ENCODE measurements at places on chromosomes 1 and 21.

DNA sequence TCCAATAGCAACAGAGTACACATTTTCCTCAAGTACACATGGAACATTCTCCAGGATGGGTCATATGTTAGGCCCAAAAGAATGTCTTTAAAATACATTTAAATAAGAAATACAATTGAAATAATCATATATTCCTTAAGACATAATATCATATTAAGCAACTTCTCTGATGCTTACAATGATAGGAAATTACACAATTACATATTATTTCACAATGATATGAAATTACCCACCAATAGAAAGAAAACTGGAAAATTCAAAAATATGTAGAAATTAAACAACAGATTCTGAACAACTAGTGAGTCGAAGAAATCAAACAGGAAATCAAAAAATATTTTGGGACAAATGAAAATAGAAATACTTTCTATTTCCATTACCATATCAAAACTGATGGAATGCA, 45.6 kb downstream of the FLVCR1 start:
- DNase-seq: no peak

GRCh38 chr21:33261635-33262034, 4.5 kb upstream of the IL10RB start:
- DNase-seq: peak; percentile 62

DNA sequence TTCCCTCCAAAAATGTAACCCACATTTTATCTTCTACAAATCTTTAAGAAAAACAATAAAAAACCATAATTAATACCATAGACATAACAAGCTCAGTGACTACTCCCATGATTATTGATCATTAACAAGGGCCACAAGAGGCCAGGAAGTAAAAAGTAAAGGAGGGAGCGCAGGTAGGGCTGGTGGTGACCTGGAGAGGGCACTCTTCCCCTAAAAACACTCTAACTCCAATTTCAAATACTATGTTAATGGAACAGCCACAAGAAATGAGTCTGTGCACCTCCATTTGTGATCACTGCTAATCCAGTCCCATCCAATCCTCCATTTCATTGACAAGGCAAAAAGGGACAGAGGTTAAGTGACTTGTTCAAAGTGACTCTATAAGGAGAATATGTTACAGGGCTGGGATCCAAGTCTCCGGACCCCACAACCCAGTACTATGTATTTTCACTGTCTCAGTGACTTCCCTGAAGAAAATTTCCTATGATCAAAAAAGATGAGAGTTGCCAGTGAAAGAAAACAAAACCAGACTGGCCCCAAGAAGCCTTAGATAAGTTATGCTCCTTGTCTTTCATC, 41.2 kb upstream of the CFAP298 start:
- peak; percentile 10 for DNase-seq

DNA sequence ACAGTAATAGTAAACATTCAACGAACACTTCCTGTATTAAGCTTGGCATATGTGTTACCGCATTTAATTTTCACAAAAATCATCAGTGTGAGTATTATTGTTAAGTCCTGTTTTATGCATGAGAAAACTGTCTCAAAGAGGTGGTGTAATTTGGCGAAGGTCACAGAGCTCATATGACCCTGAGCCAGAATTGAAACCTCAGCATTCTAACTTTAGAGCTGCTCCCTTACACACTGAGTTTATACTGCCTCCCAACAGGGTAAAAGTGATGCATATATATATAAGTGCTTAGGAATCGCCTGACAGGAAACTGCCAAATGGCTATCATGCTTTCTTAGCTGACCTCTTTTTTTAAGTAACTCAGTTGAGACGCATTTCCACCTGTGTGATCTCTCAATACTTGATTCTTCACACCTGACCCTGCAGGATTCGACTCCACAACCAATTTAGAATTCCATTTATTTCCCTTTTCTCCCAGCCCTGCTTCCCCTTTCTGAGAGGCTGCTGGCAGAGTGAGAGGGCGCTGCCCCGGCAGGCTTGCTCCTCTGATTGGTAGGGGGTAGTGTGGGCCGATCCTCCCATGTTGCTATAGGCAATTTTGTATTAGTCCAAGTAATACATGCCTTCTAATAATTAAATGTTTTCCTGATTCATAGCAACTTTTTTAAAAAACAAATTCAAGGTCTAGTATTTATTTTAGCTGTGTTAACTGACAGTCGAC, 40.5 kb downstream of the ZBTB40 start:
- no peak for DNase-seq

- DNase-seq: no peak
Observed at GRCh38 chr21:45361033-45361997, 43.6 kb upstream of the COL18A1 start.

- no peak for DNase-seq
Observed at GRCh38 chr1:96721053-96721415, 550 bp upstream of the PTBP2 start.

- no peak for DNase-seq
Observed at GRCh38 chr1:213693864-213694263, 293.9 kb upstream of the PROX1 start.

DNA sequence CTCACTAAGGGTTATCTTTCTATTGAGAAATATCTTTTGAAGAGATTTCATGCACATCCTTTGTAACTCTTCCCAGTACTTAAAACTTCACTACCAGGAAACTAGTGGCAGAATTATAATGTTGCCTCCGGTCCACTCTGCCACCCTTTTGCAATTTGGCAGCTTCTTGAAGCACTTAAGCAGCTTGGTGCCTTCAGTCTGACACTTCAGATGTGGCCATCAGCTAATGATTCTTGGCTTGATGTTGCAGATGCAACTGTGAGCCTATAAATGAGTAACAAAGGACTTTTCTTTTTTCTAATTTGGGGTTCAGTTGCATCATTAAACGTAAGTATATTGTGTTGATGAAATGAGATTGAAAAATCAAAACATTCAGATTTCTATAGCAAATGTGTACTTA, 187.5 kb upstream of the C21orf91 start:
- no peak for DNase-seq

DNA sequence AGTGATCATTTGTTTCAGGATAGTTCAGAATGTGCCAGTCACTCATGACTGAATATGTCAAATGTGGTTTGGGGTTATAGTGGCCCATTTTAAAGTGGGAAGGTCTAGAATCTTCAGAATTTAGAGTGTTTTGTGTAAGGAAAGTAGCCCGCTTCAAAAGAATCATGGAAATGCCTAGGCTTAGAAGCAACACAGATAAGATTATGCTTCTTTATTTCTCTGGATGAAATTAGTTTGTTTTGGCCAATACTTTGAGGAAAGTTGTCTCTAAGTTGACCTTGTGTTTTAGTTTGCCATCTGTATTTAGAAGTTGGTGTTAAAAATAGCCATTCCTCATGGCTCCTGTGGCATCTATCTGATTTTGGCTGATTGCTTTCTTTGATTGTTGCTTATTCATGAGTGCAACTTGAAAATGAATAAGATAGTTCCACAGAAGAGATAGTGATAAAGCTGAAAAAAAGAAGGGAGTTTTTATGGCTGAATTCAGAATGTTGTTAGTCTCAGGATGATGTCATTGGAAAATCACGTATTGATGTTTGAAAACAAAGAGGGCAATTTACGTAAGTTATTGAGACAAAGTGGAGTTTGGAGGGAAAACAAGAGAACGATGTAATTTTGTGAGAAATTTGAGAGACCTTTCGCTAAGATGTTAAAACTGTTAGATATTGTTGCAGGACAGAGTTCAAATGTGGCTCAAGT, 71.9 kb downstream of the PLA2G4A start:
- DNase-seq: no peak

DNA sequence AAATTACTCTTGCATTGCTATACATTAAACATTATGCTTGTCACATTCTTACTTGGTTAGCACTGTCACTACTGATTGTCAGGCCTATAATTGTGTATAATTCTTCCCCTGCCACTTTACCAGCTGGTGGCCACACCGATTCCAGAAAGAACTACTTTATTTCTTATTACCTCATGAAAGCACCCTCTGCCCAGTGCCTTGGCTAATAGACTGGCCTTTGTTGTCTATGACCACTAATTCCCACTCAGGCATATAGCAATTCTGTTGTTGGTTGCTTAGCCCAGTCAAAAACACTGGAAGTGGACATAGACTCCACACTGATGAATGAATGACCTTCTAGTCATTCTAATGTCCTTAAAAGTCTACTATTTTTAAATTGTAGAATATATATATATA, 35.6 kb downstream of the MRPL39 start:
- no peak for DNase-seq

- no peak for DNase-seq
Observed at GRCh38 chr1:231779081-231779480, 152.5 kb downstream of the DISC1 start.

- no peak for DNase-seq
Observed at GRCh38 chr1:4075436-4076225, 175.6 kb upstream of the C1orf174 start.

DNA sequence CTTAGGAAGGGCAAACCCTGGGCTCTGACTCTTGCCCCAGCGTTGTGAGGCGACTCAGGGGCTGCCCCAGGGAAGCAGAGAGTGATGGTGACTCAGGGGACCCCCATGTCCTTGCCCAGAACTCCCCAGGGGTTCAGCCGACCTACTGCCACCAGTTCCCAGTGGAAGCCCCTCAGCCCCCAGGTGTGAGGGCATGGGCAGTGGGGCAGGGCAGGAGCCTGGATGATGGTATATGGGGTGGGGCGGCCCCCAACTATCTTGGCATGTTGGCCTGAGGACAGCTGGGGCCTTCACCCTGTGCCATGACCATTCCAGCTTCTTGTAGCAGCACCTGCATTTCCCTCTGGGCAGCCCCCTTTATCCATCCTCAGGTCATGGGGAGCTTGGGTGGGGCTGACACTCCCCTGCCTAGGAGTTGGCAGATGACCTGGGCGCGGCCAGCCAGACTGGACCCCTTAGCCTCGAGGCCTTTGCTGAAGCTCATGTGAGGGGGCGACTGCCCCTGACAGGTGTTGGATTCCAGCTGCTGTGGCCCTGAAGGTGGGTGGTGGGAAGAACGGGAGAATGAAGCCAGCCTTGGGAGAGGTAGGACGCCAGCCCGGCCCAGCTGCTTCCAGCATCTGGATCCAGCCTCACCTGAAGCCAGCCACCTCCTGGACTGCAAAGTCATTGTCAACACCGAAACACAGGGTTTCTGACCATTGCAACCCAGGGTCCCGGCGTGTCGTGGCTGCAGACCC, 1.8 kb upstream of the FNDC10 start:
- DNase-seq: no peak

DNA sequence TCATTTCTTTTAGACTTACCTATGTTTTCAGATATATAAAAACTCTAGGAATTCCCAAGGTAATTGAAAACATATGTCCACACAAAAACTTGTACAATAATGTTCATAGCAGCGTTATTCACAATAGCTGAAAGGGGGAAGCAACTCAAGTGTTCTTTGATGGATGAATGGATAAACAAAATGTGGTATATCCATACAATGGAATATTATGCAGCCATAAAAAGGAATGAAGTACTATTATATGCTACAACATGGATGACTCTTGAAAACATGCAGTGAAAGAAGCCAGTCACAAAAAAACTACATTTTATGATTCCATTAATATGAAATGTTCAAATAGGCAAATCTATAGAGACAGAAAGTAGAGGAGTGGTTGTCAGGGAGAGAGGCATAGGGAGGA, 62.2 kb upstream of the WDR26 start:
- DNase-seq: no peak

- no peak for DNase-seq
Observed at GRCh38 chr1:7420098-7420445, 351.0 kb upstream of the VAMP3 start.

- DNase-seq: no peak
Observed at GRCh38 chr1:153251562-153251961, 7.9 kb upstream of the LORICRIN start.

DNA sequence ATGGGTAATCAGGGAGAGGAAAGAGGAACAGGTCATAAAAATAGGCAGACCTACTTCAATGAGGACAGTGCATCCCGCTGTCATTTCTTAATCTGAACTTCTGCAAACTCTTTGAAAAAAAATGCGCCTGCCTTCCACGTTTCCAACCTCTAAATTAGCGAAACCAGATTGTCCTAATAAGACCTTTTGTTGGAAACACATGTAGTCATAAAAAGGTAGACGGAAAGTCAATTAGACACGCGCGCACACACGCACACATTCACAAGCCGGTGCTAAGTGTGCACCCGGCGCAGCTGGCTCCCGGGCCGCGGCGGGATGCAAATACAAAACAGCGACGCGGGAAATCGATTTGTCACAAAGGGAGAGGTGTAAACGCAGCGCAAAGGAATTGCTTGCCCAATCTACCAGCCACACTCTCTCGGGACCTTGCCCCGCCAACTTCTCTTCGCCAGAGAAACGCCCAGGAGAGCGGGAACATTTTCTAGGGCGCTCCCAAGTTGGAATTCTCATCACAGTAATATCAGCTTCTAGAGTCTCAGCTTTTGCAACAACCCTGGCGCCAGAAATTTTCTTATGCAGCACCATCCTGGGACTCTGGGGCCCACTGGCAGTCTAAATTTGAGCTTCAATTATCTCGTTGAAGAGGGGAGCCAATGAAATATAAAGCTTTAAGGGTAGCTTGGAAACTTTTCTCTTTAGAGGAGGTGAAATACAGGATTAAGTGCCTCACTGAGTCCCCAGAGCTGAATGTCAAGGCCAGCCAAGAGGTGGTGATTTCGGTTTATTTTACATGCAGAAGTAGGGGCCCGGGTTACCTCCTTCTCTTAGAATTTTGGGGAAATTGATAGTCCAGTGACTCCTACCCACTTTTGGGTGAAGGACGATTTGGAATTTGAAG, 4.5 kb downstream of the PRRX1 start:
- no peak for DNase-seq

DNA sequence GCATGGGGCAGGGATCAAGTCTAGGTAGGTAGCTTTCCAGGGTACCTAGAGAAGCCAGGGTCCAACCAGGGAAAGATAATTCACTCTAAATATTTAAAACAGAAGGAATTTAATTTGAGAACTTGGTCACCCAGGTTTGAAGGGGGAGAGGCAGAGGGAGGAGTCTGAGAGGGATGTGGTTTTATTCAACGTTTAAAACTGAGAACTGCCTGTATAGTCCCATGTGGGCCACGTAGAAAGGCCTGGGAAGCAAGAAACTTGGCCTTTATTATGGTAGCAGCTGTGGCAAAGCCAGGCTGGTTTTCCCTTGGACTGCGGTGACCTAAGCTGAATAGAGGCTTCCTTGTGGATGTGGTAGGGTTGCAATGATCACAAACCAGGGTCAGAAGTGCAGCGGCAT, 42.0 kb upstream of the DUSP10 start:
- no peak for DNase-seq

DNA sequence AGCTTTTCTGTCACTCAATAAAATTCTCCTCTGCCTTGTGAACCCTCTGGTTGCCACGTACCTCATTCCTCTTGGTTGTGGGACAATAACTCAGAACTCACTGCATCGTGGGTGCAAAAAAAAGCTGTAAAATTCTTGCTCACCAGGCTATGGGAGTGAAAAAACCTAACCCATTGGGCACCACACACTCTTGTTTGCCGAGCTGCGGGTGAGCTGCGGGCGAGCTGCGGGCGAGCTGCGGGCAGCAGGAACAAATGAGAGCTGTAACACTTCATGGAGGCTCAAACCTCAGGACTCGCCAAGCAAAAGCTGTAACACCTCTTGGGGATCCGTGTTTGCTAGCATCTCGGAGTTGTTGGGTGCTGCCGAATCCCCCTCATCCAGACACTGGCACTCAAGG, 641.3 kb upstream of the CHRM3 start:
- DNase-seq: no peak

Measured in IMR-90 (cell line).